ENCODE measurements at places on chromosomes 7 and 10.

GRCh38 chr10:86556532-86556931 lies 34.9 kb upstream of the WAPL start:
- DNase-seq: no peak

DNA sequence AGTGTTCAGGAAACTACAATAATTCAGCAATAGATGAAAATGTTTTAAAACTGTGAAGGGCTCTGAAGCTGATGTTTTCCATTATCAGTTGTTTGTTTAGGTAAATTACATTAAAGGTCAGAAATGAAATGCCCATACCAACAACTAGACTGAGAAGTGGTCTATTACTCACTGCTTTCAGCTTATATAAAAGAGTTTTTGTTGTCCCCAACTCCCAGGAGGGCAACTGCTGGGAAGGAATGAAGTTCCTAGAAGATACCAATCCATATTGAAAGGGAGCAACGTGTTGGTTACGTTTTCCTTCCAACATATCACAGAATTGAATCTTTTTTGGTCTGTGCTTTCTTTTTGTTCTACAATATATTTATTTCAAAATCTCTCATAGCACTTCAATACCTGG lies 330.6 kb upstream of the LRRN3 start:
- no peak for DNase-seq

DNA sequence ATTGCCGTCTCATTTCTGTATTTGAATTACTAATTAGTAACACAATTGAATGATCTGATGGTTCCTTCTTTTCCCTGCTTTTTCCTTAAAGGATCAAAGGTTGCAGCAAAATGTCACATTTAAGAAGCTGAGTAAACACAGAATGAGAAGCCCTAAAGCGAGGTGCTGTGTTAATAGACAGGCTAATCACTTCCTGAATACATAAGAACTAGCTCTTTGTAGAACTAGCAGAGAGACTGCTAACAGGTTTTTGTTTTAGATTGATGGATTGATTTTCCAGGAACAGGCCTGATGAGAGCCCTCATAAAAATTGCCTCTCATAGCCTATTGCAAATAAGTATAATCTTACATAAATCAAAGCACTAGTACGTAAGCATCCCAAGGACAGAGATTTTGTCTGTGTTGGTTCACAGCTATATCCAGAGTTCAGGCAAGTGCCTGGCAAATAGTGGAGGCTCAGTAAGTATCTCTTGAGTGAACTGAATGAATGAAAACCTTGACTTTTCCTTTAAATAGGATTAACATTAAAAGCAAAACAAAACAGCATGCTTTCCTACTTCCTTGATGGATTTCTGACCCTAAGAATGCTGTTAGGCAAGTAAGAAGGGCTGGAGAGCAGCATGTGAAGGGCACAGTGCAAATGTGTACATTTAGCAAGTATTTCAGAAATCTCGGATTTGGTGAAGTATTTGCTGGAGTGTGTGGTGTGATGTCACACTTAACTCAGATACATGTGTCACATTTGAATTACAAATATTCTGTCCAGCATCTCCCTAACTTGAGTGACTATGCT lies 3.3 kb downstream of the TMEM229A start:
- no peak for DNase-seq

GRCh38 chr10:91774571-91774970 lies 23.7 kb upstream of the TNKS2 start:
- no peak for DNase-seq

DNA sequence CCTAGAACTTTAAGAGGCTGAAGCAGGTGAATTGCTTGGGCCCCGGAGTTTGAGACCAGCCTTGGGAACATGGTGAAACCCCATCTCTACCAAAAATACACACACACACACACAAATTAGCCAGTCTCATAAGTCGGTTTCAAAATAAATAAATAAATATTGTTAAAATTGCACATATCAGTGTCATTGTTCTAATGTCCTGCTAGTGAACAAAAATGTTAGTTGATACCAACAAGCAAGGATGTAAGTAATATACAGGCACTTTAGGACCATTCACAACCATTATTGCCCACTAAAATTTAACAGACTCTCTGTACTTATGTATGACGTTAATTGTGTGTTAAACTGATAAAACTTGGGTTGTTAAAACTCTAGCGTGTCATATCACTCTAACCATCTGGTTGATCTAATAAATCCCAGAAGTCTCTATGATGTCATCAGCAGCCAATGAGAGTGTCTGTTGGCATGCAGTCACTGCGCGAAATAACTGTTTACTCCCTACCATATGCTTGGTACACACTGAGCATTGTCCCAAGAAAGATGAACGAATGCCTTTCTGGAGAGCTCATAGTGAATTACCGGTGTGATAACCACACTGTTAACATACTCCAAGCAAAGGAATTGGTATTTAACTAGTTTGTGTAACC lies 30.4 kb upstream of the OTUD1 start:
- DNase-seq: no peak

DNA sequence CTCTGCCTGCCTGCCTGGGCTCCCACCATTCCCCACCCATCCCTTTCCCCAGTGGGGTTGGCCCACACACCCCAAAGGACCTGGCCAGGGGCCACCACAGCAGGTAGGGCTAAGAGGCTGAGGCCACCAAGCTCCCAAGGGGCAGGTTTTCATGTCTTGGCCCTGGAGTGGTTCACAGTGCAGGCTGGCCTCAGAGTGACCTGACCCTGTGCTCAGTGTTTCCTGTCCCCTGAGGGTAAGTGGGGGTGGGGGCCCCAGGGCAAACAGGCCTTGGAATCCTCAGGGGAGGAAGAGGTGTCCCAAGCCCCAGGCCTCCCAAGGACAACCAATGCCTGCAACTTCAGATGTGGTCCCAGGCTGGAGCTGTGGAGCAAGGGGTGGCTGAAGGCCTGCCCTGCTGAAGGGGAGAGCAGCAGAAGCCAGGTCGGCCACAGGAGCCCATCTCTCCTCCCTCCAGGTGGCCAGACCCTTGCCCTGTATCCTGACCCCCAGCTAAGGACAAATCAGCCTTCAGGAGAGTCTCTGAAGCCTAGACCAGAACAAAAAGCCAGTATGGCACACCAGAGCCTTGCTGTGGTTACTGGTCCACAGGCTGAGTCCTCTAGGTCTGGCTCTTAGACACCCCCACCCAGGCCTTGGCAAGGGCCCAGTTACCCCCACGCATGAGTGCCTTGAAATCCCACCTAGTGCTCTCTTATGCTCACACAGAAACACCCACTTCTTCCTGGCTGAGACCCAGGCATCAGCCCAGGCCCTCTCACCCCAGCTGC lies 27.6 kb downstream of the POLL start:
- DNase-seq: no peak

DNA sequence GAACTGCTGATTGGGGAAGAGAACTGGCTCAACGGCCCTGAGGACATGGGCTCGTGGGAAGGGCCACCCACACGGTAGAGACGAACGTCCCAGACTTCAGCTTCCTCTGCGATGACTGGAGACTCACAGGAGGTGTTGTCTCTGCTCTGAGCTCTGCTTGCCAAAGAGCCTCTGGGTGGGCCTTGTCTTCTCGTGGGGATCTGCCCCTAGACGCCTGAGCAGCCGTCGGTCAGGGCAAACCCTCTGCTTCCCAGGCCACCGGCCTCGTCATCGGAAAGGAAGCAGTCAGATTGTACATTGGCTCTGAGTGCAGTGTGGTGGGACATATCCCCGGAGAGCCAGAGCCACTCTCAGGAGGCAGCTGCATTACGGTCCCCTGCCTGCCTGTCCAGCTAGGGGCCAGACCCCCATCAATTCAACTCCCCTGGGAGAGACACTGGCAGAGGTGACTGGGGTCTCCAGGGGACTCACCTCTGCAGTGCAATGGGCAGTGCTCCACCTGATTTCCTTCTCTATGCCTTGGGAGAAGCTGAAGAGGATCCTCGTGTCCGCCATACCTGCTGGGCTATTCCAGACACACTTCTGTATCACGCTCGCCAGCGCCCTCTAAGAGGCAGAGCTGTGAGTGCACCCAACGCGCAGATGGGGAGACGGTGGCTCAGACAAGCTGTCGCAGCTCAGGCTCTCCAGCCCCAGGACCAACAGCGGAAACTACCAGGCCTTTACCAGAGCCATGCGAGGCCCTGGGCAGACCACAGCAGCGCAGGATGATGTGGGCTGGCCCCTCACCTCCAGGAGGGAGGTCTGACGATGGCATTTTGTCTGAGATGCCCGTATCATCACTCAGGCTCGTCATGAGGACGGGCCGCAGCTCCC lies 227.4 kb downstream of the TCERG1L start:
- DNase-seq: peak; percentile 64

GRCh38 chr7:23343806-23344475 lies 44.8 kb downstream of the MALSU1 start:
- DNase-seq: no peak

DNA sequence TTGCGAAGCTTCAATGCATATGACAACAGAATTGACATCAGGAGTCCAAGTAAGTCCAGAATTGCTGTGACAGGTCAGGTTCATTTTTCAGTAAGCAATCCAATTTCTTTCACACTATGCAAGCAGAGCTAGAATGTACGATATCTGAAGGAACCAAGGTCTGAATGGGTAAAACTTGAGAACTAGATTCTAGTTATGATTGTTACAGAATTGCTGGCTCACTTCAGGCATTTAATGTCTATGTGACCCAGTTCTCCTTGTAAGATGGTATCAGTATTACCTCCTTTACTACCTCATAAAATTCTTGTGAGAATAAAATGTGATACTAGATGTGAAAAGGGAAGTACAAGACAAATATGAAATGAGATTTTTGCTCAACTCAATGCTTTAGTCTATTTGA lies 159.6 kb downstream of the GPR158 start:
- DNase-seq: no peak

DNA sequence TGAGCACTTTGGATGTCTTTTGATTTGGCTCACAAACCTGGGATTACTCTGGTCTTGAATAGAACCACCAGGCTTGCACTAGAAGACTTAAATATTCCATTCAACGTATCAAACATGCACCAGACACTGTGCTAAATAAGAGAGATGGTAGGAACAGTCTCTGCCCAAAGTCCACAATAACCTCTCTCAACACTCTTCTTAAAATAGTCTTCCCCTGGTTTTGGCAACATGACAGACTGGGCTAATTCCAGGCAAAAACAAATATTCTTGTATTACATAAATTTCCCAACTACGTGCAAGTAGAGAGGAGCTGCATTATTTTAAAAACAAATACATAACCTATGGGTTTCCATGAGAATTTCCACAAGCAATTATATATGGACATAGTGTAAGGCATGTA lies 64.8 kb upstream of the PAPSS2 start:
- no peak for DNase-seq

DNA sequence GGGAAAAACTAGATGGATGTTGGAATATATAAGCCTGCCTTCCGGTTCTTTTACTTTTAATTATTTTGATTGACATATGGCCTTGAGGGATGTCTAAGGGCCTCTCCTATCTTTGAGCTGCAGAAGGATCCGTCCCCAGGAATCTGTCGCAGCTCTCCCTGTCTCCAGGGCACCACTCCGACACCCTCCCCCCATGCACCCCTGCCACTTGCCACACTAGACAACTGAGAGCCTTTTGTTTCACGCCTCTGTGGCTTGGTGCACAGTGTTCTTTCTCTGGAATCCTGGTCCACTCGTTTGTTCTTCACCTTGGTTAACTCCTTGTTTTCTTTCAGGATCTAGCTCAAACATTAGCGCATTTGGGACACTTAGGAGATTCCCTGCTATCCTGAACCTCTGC lies 124.1 kb upstream of the EFCAB10 start:
- DNase-seq: no peak

DNA sequence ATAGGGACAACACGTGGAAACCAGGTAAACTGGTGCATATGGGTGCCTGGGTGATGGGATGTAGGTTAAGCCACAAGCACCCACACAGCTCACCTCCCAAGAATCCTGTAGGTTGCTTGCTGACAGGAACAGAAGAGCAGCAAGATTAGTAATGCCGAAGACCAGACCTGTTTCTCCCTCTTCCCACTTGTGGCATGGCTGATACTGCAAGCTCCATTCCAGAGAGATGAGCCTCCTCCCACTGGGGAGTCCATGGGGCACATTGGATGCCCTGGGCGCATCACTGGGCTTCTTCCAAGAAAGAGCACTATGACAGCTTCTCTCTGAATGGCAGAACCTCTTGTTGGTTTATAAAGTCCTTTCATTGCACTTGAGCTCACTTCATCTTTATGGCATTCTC lies 44.4 kb upstream of the LOXL4 start:
- no peak for DNase-seq

DNA sequence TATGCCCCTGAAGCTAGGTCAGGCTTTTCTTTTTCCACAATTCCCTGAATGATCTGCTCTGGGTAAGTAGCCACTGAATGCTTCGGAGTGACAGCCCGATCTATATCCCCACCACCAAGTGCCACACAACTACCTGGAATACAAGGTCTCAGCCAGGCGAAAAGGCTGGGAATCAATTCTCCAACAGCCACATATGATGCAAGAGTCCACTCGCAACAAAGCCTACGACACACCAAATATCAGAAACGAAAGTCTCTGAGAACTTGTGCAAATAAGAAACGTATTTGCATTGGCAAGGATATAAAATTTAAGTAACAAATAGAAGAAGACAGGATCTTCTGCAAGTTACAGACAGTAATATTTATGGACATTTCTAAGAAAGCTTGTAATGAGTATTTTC lies 5.7 kb downstream of the HIPK2 start:
- DNase-seq: no peak

- DNase-seq: no peak
Observed at GRCh38 chr7:129771928-129772479, 160.5 kb downstream of the NRF1 start.

DNA sequence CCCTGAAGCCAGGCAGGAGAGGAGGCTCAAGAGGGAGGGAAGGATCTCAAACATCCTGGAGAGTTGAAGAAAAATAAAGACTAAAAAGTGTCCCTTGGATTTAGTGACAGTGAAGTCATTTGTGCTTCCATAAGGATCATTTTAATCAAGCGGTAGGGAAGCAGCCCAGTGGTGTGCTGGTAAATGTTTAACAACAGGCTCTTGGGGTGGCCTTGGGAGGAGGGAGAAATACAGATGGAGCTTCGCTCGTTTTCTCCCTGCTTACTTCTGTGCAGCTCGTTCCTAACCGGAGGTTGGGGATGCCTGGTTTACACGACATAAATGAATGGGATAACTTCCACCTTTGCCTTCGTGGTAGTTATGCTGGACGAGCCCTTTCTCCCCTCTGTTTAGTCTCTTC lies 140.0 kb downstream of the CAMK1D start:
- no peak for DNase-seq

- no peak for DNase-seq
Observed at GRCh38 chr7:80135309-80136104, 876 bp downstream of the GNAI1 start.

- no peak for DNase-seq
Observed at GRCh38 chr7:128076796-128077271, 45.6 kb upstream of the LRRC4 start.

All from DND-41 (cell line).